ENCODE measurements at places on chromosomes 4 and X.
A peak's percentile ranks its signal among the peaks of the same experiment; 100 is the strongest.

GRCh38 chrX:11438767-11439166 is 145.6 kb downstream of the AMELX start:
- no peak for DNase-seq

DNA sequence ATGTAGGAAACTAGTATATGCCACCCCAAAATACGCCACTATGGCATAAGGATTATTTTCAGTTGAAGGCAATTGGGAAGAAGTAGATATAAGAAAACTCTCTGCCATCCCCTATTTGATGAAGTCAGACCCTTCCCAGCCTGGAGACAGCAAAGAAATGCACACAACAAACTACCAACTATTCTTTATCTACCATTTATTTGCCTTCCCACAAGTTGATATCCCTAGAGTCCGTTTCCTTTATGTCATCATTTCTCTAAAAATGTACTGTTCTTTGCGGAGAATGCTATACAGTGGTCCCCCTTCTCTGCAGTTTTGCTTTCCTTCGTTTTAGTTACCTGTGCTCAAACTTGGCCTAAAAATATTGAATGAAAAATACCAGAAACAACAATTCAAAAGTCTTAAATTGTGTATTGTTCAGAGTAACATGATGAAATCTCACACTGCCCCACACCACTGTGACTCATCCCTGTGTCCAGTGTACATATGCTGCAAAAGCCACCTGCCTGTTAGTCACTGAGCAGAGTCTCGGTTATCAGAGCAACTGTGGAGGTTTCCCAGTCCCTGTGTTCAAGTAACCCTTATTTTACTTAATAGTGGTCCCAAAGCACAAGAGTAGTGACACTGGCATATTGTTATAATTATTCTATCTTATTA is 152.3 kb downstream of the WDFY3 start:
- no peak for DNase-seq

DNA sequence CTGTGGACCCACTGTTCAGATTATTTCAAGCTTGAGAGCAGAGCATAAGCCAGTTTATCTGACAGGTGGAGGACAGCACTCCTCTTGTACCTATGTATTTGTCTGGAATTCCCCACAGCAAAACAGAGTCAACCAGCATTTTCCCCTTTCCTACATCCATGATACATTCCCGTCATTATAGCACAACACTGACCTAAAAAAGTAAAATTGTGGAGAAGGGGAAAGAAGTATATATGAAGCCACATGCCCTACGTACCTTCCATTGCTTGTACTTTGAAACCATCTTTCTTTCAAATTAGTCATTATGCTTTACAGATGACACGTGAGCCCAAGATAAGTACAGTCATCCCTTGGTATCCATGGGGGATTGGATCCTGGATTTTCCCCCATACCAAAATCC is 73.3 kb downstream of the KLHL8 start:
- DNase-seq: no peak

DNA sequence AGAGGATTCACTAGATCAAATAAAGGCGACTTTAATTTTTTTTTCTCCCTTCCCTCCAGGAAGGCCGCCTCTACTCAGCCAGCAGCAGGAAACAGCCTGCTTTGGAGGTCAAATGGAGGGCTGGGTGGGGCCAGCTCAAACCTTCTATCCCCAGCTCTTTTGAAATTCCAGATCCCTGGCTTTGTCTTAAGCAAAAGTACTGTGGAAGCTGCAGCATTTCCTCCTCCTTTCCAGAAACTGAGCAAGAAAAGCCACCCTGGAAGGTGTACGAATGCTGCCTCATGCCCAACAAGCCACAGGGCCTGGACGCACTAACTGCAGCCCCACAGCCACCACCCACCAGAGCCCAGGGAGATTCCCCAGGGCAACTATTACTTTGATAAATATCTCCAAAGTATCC is 55.1 kb upstream of the ZCCHC13 start:
- DNase-seq: no peak

GRCh38 chr4:150743564-150744342 is 161.8 kb downstream of the MAB21L2 start:
- DNase-seq: no peak

- no peak for DNase-seq
These were observed 515.8 kb downstream of the INPP4B start for GRCh38 chr4:142330311-142330710.

- no peak for DNase-seq
These were observed 137.8 kb upstream of the DUSP21 start for GRCh38 chrX:44705817-44706551.

- no peak for DNase-seq
These were observed 6.2 kb downstream of the MBNL3 start for GRCh38 chrX:132482632-132483031.

DNA sequence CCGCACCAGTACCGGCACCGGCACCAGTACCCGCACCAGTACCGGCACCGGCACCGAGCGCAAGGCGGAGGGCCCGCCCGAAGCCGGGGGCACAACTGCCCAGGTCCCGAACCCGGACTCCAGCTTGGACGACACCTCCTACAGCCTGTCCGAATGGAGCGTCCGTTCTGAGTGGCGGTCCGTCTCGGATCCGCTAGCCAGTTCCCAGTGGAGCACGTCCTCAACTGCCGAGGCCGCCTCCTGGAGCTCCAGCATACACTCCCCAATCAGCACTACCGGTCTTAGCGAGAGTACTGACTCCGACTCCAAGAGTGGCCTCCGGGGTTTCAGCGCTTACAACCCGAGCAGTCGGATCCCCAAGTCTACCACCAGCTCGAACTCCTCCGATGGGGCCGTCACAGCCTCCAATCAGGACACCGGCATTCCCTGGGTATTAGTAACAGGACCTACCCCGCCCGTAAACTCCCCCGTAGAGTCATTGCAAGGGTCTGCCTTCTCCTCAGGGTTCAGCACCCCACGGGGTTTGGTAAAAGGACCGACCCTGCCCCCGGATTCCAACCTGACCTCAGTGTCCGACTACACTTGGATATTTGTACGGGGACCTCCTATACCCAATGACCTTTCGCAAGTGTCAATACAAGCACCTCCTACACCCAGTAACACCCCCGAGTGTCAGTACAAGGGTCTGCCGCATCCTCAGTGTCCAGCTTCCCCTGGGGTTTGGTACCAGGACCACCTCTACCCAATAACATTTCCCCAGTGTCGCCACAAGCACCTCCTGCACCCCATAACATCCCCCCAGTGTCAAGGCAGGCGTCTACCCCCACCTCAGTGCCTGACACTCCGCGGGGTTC is 721 bp upstream of the MAOA start:
- DNase-seq: peak; percentile 6

DNA sequence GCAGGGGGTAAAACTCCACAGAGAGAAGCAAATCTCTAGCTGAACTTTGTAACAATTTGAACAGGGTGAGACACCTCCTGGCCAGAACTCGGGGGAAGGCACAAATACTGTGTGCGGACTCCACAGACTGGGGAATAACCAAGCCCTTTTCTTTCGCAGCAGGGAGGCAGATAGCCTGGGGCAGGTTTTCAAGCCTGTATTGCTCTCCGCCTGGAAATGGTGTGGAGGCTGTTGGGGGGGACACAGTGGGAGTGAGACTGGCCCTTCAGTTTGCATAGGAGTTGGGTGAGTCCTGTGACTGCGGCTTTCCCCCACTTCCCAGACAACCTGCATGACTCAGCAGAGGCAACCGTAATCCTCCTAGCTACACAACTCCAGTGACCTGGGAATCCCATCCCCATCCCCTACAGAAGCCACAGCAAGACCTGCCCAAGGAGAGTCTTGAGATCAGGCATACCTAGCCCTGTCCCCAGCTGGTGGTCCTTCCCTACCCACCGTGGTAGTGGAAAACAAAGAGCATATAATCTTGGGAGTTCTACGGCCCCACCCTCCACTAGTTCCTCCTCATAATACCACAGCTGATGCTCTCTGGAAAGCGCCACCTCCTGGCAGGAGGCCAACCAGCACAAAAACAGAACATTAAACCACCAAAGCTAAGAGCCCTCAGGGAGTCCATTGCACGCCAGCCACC is 12.9 kb upstream of the SMPX start:
- no peak for DNase-seq

DNA sequence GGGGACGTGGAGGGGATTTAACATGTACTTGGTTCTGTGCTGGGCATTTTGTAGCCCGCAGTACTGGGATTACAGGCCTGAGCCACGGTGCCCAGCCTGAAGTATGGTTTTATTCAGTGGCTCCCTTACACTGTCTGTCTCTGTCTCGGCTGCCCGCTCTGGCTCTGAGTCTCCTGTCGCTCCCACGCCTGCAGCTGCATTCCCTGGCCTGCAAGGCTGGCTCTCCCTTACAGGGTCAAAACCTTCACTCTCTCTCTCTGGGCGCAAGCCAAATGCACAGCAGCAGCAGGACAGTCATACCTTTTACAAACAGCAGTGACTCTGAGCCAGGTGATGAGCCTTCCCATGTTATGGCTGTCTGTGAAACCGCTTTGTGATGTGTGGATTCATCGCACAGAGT is 72.1 kb downstream of the HTRA3 start:
- no peak for DNase-seq

DNA sequence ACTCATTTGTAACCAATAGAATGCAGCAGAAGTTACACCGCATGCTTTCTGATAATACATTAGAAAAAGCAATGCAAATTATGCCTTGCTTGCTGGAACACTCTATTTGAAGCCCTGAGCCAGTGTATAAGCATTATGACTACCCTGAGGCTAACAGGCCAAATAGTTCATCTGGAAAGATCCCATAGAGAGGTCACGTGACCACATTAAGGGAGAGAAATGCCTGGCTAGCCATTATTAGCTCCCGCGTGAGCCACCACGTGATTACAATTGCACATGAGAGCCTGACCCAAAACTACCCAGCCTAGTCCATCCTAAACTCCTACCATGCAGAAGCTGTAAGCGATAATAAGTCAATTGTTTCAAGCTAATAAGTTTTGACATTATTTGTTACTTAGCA is 472.9 kb upstream of the GALNTL6 start:
- DNase-seq: no peak

GRCh38 chr4:80011636-80012236 is 61.3 kb downstream of the ANTXR2 start:
- no peak for DNase-seq

- DNase-seq: no peak
These were observed 58.2 kb upstream of the DYNLT3 start for GRCh38 chrX:37905436-37906147.

GRCh38 chr4:183885205-183885720 is 19.8 kb upstream of the STOX2 start:
- DNase-seq: no peak

- DNase-seq: no peak
These were observed 1.8 kb downstream of the IRAK1 start for GRCh38 chrX:154017766-154018517.

DNA sequence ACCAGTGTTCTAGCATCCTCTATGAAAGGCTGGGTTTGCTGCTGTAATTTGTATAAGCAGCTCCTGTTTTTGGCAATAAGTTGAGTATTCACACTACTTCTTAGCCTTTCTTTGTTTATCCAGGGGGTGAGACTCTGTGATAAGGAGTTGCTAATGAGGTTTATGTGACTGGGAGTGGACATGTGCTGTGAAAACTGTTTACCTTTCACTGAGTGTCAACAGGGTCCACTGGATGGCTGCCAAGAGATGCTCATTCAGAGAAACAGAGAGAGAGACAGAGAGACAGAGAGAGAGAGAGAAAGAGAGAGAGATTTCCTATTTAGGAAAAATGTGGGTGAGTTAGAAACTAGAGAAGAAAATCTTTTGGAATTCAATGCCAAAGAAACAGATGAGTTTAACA is 233.9 kb downstream of the CHIC2 start:
- no peak for DNase-seq

GRCh38 chr4:48190839-48191238 is 56.8 kb upstream of the TXK start:
- DNase-seq: no peak

GRCh38 chr4:167873496-167873895 is 218.8 kb upstream of the ANXA10 start:
- DNase-seq: no peak

- no peak for DNase-seq
These were observed 495.6 kb upstream of the ZFP42 start for GRCh38 chr4:187499956-187500355.

GRCh38 chr4:6946497-6946896 is 36.9 kb downstream of the TBC1D14 start:
- DNase-seq: no peak

DNA sequence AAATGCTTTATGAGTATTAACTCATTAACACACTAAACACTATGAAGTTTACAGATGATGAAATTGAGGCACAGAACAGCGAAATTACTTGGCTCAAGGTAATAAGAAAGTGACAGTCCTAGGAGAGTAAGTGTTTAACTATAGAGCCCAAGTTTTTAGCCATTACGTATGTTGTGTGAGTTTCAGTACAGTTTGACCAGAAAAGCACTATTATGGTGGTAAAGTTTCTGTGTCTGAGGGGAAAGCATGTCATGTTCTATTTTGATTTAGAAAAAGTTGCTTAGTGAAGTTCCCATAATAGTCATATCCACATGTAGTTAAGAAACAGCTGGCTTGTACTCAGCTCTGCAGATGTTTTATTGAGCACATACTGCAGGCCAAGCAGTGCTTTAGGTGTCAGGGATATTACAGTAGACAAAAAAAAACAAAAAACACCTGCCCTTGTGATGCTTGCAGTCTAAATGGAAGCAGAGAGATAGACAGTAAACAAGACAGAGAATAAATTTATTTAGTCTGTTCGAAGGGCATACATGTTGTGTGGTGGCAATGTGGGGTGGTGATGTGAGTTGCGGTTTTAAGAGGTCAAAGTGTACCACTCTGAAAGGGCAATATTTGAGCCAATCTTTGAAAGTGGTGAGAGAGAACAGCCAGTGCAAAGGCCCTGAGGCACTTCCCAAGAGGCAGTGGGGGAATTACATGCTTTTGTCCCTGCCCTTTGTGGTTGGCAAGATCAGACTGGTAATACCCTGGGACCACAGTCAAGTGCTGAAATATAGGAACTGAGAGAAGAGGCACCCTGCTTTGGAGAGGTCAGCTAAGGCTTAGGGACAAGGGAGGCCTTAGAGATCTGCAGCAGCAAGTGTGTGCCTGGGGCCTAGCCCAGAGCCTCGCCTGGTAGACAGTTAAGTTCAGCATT is 6.2 kb downstream of the TMEM131L start:
- DNase-seq: no peak

GRCh38 chrX:44343412-44344141 is at the start of gene EFHC2:
Gene EFHC2 (minus strand): TSS chrX:44343672. CDS start chrX:44343588, 84 bp downstream.
- peak; percentile 49 for DNase-seq

GRCh38 chr4:154677300-154677699 is 64.8 kb upstream of the FGG start:
- no peak for DNase-seq

- peak; percentile 3 for DNase-seq
These were observed 42.2 kb downstream of the SMIM10L2A start for GRCh38 chrX:135463937-135464336.

- no peak for DNase-seq
These were observed 70.3 kb downstream of the TMEM154 start for GRCh38 chr4:152609481-152609880.

DNA sequence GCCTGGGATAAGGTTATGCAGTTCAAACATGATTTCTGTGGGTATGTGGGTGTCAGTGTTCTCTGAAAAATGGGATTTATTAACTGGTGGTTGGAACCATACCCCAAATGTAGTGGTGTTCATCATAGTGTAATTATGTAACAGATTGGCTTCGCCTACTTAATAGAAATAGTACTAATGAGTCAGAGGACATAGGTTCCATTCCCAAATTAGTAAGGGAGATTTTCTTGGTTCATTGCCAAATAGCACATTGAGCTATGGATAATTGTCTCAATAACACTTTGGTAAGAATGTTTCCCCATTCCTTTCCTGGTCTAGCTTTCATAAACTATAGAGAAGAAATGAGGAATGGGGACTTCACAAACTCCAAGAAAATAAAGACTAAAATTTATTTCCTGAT is 20.5 kb upstream of the CYBB start:
- DNase-seq: no peak

- peak; percentile 74 for DNase-seq
These were observed at the start of gene BEX4 for GRCh38 chrX:103214870-103215424. Gene BEX4 (plus strand): TSS chrX:103215108. CDS start chrX:103216154, 1,046 bp downstream.

GRCh38 chr4:19721587-19721986 is 530.1 kb upstream of the SLIT2 start:
- no peak for DNase-seq

Data from CD4-positive, alpha-beta T cell treated with Interleukin-15 for 4 hours (primary cell).